NB4 (cell line): ENCODE measurements at places on chromosomes 13 and 19.

DNA sequence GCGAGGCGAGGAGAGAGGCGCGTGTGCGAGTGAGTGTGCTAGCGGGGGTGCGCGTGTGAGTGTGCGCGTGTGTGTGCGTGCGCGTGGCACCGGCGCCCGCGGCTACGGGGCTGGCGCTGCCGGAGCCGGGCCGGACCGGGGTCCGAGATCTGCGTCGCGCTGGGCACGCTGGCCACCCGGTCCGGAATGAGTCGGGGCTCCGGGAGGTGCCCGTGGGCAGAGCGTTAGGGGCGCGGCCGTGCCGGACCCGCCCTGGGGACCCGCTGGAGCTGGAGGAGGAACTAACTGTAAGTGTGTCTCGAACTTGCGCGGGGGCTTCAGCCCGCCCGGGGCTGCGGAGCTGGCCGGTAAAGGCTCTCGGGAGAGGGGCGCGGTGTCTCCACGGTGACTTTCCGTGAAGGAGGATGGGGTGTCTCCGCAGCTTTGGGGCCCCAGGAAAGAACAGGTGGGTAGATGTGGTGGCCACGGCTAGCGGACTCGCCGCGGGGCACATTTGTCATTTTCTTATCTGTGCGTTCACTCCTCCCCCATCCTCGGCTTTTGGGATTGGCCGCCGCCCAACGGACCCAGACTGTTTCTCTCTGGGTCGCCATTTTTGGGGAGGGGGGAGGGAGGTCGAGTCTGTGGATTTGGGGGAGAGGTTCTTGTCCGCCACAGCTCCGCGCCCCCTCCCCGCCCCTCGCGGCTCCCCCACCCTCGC, 10.1 kb upstream of the SOX1 start:
- no peak for DNase-seq

GRCh38 chr13:76654263-76654662, 231.9 kb downstream of the KCTD12 start:
- no peak for DNase-seq

- no peak for DNase-seq
Observed at GRCh38 chr13:106815545-106815944, 247.6 kb upstream of the ARGLU1 start.

- no peak for DNase-seq
Observed at GRCh38 chr19:31296741-31297390, 52.4 kb downstream of the TSHZ3 start.

DNA sequence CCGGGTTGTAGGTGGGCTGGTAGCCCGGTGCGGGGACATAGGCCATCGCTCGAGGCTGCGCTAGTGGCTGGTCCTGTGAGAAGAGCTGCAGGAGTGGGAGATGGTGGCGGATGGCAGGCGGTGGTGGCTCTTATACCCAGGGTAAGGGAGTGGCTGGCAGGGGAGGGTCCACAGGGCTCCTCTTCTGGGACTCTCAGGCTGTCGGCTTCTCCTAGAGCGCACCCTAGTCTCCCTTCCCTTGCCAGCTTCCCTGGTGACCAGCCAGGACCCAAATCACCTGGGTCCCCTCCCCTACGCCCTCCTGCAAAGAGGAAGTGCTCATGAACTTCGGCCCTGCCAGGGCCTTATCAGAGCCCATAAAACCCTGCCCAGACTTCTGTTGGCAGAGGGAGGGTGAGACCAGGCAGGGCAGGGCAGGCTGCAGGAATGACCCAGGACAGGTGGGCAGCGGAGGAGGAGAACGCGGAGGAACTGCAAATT, at the start of gene LGALS4:
LGALS4 (minus strand) TSS at position 105 of the 480 bp plus-strand sequence; CDS start at position 46, 59 bp downstream.
- no peak for DNase-seq

- DNase-seq = no peak
Observed at GRCh38 chr13:52665325-52665724, 12.7 kb downstream of the SUGT1 start.

- no peak for DNase-seq
Observed at GRCh38 chr13:39350461-39350881, 252.5 kb downstream of the LHFPL6 start.

DNA sequence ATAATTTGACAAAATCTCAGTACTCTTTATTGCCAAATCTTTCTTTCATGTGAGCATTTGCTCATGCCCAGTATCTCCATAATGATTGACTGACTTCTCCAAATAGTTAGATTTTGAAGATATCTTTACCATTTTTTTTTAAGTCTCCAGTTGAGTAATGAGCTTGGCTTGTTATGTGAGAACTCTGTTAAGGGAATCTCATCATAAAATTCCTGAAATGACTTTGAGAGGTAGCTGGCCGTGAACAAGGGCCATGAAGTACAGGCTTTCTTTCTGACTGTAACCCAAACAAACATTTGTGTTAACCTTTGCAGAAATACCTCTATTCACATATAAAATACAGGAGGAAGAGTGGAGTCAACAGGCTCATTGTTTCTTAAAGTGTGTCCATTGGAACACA, 449.7 kb downstream of the IRS2 start:
- DNase-seq = no peak

DNA sequence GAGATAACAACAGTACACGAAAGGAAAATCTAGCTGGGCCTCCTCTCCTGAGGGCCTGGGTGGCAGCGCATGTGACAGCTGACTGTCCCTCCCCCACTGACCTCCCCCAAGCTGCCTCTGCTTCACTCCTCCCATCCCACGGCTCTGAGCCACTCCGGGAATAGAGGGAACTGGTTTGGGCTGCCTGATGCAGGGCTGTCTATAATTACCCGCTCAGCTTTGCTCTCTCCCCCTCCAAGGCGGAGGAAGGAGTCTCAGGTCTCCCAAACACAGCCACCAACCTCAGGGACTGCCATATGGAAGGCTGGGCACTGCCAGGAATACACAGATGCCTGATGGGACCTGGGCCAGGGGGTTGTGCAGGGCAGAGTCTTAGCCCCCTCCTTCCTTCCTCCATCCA, 7.9 kb downstream of the NAPA start:
- no peak for DNase-seq

DNA sequence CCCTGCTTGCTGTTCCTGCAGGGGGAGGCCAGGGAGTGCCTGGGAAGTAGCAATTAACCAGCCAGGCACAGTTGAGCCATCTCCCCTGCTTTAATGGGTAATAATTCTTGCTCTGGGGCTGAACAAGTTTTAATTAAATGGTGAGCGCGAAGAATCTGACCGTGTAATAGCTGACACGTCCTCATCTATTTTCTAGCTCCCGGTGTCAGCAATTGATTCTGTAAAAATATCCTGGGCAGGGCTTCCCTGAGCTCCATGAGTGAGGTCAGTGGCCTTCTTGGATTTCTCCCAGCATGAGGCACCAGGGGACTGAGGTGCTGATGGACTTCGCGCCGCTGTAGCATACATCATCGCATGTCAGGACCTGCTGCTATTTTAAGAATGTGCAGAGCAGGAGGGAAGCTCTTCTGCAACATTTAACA, 26.9 kb downstream of the SIPA1L3 start:
- DNase-seq = no peak
